ENCODE measurements at places on chromosomes 11 and 22. TPM values are rescaled to one million over a fixed set of nuclear protein-coding genes. Genes with fewer than 3 reads are reported as not detected.

LYVE1 gene
- total RNA-seq: not detected

NUP98 gene
- total RNA-seq: 67.2 TPM

CENATAC gene
- total RNA-seq: 12.5 TPM

VPS26B gene
- 22.5 TPM for total RNA-seq

OR8G5 gene
- total RNA-seq: not detected

CRYBB2 gene
- 0.23 TPM for total RNA-seq

Data from A549 treated with CpdA at 1 μM for 4 hours (cell line).